NCI-H1092 treated with DMSO at 0.1 percent for 48 hours (cell line): ENCODE measurements at places on chromosomes 5 and 9.

GRCh38 chr5:127441799-127442484 is 75.5 kb upstream of the PRRC1 start:
- DNase-seq = peak; percentile 19

DNA sequence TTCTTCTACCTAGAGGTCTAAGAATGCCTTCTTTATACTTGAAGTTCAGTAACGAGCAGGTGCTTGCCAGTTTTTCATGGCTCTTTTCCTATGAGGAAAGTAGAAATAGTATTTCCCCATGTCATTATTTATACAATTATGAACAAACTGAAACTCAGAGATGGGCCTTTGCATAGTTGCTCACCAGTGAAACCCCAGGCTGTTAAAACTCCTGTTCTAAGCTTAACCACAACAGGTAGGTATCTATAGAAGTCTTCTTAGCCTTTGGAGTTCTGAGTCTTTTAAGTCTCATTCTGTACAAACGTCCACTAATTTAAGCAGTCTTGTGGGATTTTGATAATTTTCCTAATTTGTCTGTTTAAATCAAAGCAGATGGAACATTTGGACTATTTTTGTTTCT is 90.1 kb downstream of the STARD4 start:
- DNase-seq = no peak

DNA sequence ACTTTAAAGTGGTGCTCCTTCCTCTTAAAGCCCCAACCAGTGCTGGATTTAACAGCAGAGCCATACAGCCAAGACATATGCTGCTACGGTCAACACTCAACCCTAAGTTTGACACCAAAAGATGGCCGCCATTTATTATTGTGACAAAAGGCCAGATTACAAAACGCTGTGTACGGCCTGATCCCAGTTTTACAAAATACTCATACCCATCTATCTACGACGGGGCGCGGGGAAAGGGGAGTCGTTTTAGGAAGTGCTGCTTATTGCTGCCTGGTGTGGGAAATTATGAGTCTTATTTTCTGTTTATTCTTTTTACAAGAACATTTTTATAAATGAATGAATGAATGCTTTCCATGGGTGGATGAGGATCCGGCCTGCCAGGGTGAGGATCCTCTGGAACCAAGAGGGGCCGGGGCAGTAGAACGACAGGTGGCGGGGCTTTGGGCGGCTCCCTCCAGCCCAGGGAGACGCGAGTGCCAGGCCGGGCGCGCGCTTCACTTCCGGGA is 457 bp upstream of the IDNK start:
- DNase-seq = peak; percentile 61

DNA sequence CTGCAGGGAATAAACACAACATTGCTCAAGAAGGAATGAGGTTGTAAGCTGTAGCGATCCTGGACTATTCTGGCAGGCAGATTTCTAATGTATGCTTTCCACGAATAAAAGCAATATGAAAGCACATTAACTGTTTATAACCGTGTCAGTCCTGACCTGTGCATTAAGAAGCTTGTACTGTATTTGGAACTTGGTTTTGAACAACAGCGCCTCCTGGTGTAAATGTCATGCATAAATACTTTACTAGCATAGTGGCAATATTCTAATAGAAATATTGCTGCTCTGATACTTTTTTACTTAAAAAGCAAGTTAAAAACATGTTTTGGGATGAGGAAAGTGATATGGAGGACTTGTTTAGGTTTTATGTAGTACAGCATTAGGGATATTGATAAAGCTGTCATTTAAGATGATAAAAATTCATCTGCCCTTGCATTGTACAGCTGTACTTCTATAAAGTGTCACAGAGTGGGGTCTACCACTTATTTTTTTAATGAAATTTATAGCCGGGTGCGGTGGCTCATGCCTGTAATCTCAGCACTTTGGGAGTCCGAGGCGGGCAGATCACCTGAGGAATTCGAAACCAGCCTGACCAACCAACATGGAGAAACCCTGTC is 70.7 kb upstream of the GNE start:
- peak; percentile 84 for DNase-seq

GRCh38 chr5:146948666-146949065 is 70.1 kb upstream of the PPP2R2B start:
- DNase-seq = no peak

DNA sequence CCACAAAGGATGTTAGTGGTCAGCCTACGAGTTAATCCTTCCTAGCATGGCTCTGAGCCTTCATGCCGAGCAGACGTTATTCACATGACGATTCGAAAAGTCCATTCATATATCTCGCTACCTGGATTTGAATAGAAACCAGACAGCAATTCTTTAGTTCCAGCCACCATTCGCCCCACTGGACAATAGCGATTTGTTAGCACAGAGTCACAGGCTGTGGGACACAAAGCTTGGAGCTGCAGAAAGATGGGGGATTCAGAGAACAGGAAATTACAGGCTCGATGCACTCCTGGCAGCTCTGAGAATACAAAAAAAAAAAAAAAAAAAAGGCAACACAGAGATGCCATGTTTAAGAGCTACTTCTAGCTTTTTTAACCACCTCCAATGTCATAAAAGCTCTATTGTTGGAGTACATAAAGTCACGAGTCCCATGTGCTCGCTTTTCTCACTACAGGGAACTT is 110.7 kb downstream of the NR6A1 start:
- peak; percentile 67 for DNase-seq
